ENCODE measurements at places on chromosomes 6 and 20. TPM values are rescaled to one million over a fixed set of nuclear protein-coding genes. Genes with fewer than 3 reads are reported as not detected.

DNA sequence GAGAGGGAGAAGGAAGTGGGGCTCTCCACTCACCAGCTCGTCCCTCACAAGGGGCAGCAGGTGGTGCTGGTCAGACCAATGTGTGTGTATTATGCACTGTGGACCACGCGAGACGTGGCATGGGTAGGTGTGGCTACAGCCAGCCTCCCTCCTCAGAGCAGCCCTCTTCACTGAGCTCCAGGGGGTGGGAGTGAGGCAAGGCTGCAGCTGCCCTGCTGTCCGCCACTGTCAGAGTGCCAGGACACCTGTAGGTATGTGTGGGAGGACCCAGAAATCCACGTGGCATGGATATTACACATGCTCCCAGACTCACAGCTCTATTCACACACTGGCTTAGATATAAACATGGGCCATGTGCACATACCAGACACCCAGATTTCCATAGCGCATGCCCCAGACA is 90.3 kb downstream of the VEGFA start:
- no peak for DNase-seq

DNA sequence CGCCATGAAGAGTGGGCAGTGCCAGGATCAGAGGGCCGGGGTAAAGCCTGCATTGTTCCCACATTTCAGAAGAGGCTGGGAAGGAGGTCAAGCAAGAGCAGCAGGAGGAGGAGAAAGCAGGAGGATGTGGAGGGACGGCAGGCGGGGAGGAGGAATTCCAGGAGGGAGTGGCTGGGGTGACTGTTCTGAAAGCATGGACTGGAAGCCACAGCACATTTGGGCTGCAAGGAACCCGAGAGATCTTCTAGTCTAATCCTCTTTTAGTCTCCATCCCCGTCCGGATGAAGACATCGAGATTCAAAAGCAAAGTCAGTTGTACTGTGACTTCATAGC is 76.9 kb downstream of the FAM50B start:
- DNase-seq = no peak

DNA sequence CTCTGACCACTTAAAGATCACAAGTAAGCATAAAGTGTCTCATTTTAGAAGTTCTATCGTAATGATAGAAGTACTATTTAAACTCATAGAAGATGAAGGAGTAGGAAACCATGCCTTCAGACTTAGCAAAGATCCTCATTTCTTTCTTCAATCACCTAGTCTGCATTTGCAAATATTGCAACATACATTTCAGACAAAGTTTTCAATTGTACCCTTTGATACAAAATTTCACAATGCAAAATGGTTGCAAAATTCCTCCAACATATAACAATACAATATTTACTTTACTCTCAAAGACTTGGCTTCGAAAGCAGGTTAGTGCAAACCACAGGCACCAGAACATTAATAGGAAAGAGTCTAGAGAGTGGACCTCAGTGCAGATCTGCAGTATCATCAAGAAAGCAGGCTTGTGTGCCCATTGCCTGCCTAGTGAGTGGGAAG is 16.1 kb upstream of the ROS1 start:
- DNase-seq = peak; percentile 31

The FAM209B gene
- polyA plus RNA-seq = 0.39 TPM

The PHACTR1 gene
- polyA plus RNA-seq = 14.5 TPM

DNA sequence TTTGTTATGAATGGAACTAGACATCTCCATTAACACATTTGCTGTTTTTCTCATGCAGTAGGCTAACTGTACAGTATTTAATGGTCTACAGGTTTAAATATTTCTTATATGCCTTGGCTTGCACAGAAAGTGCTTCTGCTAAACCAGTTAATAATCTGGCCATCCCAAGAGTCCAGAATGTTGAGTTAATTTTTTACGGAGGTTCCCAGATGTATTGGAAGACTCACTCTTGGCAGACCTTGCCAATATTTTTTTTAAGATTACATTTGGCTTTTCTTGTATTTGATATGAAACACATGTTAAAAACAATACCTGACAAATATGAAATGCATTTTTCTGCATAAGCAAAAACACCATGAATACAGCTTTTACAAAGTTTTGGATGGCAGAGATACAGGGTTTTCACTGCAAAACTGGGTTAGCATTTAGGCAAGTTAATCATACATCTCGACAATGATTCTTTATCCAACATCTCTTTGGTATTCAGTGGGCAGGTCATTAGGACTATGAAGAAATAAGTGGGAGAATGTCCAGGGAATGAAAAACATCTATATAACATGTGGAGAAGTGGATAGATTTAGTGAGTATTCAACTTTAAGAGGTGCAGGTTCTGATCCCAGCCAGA is 94.0 kb downstream of the SGK1 start:
- no peak for DNase-seq

DNA sequence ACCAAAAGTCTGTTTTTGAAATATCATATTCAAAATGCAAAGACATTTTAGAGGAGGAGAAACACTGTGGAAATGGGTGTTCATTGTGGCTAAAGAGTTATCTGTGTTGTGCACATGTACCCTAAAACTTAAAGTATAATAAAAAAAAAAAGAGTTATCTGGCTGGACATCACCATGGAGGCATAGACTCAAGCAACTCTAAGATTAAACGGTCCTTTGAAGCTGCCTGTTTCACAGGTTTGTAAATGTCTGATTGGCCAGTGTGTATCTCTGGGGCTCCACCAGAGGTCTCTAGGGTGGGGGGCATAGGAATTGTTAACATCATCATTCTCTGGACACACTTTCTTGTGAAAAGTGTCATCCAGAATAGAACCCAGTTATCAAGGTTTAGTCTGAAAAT is 39.2 kb downstream of the TSPYL4 start:
- no peak for DNase-seq

The TRIM31 gene
- 0.24 TPM for polyA plus RNA-seq

The OTOR gene
- not detected for polyA plus RNA-seq

- no peak for DNase-seq
These were observed 83.4 kb downstream of the OPN5 start for GRCh38 chr6:47865206-47865605.

DNA sequence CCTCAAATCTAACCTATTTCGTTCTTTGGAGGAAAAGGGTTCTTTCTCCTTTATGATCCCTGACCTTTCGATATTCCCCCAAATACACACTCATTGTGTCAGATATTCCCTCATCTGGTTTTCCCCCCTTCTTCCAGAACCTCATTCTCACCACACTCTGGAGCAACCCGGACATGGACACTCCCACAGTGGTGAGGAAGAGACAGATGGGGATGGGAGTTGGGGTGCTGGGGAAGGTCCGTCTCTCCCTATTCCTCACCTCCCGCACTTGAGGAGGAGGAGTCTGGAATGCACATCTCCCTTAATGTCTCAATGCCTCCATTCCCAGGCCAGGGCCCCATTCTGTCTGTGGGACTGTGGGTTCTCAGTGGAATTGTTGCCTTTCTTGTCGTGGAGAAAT is 1.3 kb downstream of the SLC39A7 start:
- DNase-seq = no peak

The LIME1 gene
- polyA plus RNA-seq = 2.9 TPM

The SNX9 gene
- polyA plus RNA-seq = 37.8 TPM

The CDK19 gene
- 21.6 TPM for polyA plus RNA-seq

DNA sequence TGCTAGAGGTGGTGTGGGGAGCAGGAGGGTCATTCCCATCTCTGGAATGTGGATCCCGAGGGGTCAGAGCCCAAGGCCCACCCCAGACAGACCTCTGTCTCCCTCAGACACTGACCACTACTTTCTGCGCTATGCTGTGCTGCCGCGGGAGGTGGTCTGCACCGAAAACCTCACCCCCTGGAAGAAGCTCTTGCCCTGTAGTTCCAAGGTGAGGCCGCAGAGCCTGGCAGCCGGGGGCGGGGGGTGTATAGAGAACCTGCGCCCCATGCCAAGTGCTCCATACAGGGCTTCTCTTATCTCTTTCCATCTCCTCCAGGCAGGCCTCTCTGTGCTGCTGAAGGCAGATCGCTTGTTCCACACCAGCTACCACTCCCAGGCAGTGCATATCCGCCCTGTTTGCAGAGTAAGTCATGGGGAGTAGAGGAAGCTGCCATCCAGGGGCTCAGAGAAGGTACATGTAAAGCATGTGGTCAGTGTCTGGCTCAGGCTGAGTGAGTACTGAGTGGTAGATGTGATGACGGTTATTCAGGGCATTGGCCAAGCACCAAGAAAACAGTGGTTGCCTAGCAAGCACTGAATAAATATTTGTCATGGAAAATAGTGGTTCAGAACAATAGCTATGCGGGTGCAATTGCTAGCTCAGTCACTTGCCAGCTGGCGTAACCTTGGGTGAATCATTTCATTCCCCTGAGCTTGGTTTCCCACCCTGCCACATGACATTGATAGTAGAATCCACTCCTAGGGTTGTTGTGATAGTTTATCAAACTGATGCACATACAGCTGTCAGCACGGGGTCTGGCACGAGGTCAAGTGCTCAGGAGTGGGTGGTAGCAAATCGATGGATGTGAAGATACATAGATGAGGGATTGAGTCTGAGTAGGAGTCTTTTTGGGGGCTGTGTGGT is 3.5 kb downstream of the PIGT start:
- no peak for DNase-seq

DNA sequence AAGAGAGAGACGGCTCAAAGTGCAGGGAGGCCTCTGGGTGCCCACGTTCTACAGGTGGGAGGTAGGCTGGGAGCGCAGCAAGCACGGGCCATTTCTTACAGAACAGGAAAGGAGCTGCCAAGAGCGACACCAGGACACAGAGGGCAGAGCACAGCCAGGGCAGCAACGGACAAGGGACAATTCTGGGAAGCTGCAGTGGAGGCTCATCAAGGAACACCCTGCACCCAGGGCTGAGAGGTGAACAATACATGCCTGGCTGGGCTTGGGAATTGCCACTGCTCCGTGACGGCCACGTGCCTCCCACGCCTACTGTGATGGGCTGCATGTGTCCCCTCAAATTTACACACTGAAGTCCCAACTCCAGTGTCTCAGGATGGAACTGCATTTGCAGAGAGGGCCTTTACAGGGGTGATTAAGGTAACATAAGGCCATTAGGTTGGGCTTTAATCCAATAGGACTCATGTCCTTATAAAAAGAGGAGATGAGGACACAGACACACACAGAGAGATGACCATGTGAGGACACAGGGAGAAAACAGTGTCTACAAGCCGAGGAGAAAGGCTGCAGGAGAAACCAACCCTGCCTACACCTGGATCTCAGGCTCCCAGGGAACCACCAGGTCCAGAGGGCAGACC is 13.6 kb downstream of the SERPINB6 start:
- DNase-seq = no peak

- DNase-seq = no peak
These were observed 4.4 kb downstream of the GSS start for GRCh38 chr20:34951252-34951651.

Data from right lung (tissue), 10 donors.